ENCODE measurements at places on chromosomes 1 and 21.

DNA sequence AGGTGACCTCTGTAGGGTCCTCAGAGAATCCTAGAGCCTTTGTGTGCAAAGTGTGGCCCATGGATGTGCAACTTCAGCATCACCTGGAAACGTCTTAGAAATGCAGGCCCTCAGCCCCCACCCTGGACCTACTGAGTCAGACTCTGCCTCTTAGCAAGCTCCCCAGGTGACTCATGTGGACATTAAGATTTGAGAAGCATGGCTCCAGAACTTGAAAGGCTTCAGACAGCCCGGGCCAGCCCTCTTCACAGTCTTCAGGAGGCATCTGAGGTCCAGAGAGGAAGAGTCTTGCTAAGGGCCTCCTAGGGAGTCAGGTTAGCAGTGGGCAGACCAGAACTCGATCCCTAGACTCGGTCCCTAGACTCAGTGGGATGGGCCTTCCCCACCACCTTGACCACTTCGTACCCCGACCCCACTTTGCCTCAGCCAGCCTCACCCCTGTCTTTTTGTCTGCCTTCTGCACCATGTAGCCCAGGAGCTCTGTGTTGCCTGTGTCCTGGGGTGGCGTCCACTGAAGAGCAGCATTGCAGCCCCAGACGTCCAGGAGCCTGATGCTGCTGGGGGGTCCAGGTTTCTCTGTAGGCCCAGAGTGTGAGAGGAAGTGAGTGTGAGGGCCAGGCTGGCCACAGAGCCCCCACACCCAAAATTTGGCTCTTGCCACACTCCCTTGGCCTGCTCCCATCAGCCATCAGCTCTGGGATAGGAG is 4.8 kb downstream of the MYBPH start:
- DNase-seq = no peak

GRCh38 chr1:213914392-213914791 is 73.4 kb upstream of the PROX1 start:
- DNase-seq = no peak

DNA sequence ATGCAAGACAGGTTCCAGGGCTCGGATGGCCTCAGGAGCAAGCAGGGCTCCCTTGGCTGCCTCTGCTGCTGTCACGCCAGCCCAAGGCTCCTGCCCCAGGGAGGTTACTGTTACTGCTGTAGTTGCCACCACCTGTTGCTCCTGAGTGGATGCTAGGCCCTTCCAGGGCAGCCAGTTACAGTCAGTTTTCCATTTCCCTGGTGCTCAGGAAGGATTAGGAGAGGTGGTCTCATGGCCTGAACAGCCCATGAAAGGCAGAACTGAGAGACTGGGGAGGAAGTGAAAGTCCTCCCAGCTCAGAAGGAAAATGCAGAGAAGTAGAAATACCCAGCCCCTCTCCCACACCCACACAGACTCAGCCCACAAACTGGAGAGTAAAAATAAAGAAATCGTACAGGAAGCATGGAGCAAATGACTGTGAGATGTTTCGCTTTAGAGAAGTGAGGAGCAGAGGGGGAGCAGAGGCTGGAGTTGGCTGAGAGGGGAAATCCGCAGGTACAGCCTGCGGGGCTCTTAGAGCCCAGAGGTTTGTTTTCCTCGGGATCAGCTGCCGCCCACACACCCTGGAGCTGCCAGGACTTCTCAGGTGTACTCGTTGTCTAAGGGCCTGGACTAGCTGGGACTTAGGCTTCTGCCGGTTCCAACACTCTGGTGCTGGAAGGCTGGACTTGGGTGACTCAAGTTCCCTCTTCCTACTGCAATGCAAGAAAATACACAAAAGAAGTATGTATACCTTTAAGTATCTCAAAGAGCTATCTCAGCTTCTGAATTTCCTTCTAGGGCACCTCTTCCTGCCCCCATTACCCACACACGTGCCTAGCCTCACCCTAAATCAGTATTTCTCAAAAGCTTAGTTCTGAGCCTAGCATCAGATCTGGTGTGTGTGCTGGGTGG is 2.3 kb downstream of the IL6R start:
- peak; percentile 53 for DNase-seq

- no peak for DNase-seq
Observed at GRCh38 chr1:5889901-5890300, 102.3 kb downstream of the NPHP4 start.

- DNase-seq = no peak
Observed at GRCh38 chr1:48093147-48093546, 96.0 kb upstream of the TRABD2B start.

DNA sequence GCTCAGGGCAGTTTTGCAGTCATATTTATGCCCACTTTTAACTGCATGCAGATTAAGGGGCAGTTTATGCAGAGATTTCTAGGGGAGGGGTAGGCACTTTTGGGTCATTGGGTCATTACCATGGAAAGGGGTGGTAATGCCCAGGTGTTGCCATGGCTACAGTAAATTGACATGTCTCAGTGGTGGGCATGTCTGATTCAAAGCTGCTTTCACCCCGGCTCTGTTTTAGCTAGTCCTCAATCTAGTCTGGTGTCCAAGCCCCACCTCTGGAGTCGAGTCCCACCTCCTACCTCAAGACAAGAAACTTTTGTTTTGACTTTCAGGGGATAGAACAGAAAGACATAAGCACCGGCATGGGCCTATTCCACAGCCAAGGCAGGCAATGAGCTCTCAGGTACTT is 8.9 kb upstream of the NEK2 start:
- DNase-seq = no peak

GRCh38 chr1:33655496-33655895 is 183.1 kb downstream of the ZSCAN20 start:
- DNase-seq = no peak

DNA sequence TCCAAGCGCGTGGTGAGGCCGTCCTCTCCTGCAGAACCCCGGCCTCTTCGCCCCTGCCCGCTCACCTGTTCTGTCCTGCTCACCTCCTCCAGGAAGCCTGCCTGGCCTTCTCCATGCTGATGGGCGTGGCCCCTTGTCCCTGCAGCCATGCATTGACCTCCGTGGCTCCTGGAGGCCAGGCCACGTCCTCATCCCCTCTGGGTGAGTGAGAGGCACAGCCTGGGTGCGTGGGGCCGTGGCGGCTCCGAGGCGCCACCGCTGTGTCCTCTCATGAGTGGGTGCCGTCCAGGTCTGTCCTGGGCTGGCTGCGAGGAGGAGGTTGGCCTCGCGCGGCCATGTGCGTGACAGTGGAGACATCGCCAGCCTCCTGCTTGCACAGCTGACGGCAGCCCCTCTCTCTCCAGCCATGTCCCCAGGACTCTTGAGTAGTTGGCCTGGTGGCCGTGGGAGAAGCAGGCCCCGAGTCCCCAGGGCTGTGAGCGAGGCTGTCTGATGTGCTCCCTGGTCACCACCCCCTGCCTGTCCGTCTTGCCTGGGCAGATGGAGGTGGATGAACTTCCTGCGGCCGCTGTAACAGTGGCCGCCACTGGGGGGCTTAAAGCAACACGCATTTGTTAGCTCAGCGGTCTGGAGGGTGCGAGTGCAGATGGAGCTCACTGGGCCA is 58.1 kb downstream of the PRKCZ start:
- DNase-seq = no peak

All from CD4-positive, alpha-beta T cell treated with Interleukin-4 for 1 hour (primary cell).